Hepatocyte (in vitro differentiated cells): ENCODE measurements at places on chromosomes 2 and 18. TPM values are rescaled to one million over a fixed set of nuclear protein-coding genes. Genes with fewer than 3 reads are reported as not detected.

DNA sequence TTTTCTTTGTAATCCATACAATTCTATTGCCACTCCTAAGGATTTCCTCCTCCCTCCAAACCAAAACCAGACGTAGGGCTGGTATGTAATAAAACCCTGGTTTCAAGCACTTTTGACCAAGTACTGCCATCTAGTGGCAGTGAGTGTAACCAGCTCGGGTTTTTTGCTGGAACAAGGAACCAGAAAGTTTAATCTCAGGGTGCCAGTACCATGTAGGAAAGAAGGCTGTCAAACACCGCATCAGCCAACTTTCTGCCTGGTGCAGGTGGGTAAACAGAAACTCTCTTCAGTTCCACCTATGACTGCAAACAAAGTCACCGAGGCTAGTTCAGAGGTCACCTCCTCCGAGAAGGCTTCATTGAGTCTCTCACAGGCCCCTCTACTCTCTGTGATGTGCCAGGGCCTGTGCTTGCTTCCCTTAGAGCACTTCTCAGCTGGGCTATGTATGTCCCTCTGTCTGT lies 10.2 kb upstream of the THNSL2 start:
- no peaks in the 10 kb centered on the region for H3K27me3 ChIP-seq
- no peaks in the 10 kb centered on the region for H3K36me3 ChIP-seq
- H3K27ac ChIP-seq = no peak overlapping the region
- no peak overlapping the region for H3K4me3 ChIP-seq

DNA sequence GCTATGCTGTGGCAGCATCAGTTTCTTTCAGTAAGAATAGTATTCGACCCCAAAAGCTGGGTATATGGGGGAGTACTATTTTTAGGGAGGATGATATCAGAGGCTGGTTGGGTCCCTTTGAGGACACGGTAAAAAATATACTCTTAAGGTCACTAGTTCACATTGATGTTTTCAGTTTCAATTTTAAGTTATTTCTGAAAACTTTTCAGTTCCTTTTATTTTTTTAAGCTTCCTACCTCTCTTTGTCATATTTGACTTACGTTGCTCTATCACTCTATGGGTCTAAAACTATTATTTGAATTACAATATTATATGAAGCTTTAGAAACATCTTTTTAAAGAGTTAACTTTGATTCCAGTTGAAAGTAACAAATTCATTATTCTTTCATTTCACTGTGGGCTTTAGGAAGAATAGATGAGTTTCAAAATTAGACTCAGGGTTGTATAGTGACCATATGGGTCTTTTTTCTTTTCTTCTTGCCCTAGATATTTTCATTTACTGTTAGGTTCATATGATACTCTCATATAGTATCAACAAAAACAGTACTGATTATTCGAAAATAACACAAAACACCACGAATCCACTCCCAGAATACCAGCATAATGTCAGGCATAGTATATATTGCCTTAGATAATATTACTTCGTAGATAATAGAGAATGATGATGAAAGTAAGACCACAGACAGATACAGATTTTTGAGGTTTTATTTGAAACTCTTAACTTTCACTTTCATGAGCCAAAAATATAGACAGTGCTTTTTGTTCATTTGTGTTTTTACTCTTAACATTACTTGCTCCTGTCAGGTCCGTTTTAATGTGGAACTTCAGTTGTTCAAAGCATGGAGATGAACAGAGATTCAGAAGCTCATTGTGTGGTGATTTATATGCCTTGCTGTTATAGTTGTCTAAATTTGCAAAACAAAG lies 9.8 kb downstream of the RMDN2 start:
- no peak overlapping the region for H3K27ac ChIP-seq
- H3K4me3 ChIP-seq = no peak overlapping the region
- DNase-seq = no peak
- H3K27me3 ChIP-seq = no peaks in the 10 kb centered on the region

GRCh38 chr18:79393181-79393634 lies 2.5 kb upstream of the NFATC1 start:
- peak overlapping the region; percentile 25 for H3K4me3 ChIP-seq
- H3K4me1 ChIP-seq = peaks cover 22% of the 10 kb centered on the region
- peak overlapping the region; percentile 56 for H3K27ac ChIP-seq
- H3K36me3 ChIP-seq = no peaks in the 10 kb centered on the region

DNA sequence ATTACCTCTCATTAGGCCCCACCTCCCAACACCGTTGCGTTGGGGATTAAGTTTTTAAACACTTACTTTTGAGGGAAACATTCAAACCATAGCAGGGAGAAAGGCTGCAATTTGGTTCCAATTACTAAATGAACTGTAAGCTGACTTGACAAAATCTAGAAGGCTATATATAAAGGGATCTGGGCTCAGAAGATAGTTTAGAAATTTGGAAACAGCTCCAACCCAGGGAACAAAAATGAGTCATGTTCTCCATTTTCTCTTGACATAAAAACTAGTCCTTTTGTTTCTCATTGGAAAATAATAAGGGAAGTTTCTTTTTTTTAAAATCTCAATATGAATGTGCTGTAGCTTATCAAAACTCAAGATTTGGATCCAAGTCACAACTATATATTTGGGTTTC lies 17.5 kb downstream of the MOGAT1 start:
- no peaks in the 10 kb centered on the region for H3K27me3 ChIP-seq
- no peak for DNase-seq

ARHGAP25 gene
- 0.47 TPM in 1 of 2 replicates, not detected in the other for total RNA-seq

DNA sequence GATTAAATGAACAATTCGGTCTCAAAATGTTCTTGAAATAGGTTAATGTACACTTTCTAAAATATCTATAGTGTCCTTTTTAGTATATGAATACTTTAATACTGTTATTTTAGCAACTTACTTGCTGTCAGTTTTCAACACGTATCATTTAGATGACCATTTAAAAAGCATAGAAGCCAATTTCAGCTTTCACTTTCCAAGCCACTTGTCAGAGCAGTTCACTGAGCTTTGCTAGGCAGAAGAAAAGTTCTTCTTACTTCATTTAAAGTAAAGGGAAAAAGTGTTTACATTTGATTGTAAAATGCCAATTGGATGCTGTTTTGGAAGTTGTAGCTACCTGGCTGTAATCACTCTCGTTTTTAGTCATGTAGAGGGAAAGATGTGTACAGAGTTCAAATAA lies 126.0 kb downstream of the KCNH7 start:
- no peak for DNase-seq
- no peaks in the 10 kb centered on the region for H3K27me3 ChIP-seq
- H3K4me3 ChIP-seq = no peak overlapping the region
- peaks cover 21% of the 10 kb centered on the region for H3K4me1 ChIP-seq
- H3K27ac ChIP-seq = peak overlapping the region; percentile 64

GDF7 gene
- 0.24 and 0.37 TPM in 2 replicates for total RNA-seq

- no peak overlapping the region for H3K4me3 ChIP-seq
- H3K27me3 ChIP-seq = no peaks in the 10 kb centered on the region
- peak overlapping the region; percentile 34 for H3K27ac ChIP-seq
These were observed 44.5 kb downstream of the COL3A1 start for GRCh38 chr2:189018631-189019030.

- peak; percentile 81 for DNase-seq
- H3K27ac ChIP-seq = no peak overlapping the region
- no peaks in the 10 kb centered on the region for H3K4me1 ChIP-seq
- H3K27me3 ChIP-seq = no peaks in the 10 kb centered on the region
- no peaks in the 10 kb centered on the region for H3K36me3 ChIP-seq
These were observed 37.0 kb upstream of the TMEM18 start for GRCh38 chr2:714005-714741.
